ENCODE measurements at places on chromosomes 4 and X.

GRCh38 chr4:26217961-26218676 lies 102.7 kb upstream of the RBPJ start:
- no peak for DNase-seq

- DNase-seq: no peak
Measured at GRCh38 chrX:129641469-129641868, 13.3 kb downstream of the APLN start.

DNA sequence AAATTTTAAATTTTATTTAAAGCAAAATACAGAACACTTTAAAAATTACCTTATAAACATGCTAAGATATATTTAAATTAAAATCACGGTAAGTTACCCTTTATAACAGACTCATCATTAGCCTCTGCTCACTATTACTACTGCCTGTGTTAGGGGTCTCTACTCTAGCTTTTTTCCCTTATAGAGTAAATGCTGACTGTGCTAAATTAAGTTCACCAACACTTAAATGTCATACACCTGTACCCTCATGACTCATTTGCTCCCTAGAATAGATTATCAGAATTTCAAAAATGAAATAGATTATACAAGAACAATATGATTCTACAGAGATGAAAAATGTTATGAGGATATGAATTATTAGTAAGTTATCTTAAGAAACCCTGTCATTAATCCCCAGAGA lies 131.1 kb upstream of the INPP4B start:
- DNase-seq: no peak

DNA sequence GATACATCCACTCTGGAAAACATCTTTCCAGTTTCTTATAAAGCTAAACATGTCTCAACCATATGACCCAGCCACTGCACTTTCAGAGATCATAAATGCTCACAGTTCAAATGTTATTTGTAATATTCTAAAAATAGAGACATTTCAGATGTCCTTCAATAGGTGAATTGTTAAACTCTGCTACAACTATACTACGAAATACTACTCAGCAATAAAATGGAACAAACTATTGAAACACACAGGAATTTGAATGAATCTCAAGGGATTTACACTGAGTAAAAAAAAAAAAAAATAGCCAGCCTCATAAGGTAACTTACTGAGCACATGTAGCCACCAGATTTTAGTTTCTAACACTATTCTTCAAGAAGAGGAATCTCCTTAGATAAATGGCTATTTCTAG lies 253.9 kb downstream of the PCDH18 start:
- no peak for DNase-seq

- DNase-seq: no peak
Measured at GRCh38 chrX:140141444-140142029, 176.2 kb upstream of the CXorf66 start.

DNA sequence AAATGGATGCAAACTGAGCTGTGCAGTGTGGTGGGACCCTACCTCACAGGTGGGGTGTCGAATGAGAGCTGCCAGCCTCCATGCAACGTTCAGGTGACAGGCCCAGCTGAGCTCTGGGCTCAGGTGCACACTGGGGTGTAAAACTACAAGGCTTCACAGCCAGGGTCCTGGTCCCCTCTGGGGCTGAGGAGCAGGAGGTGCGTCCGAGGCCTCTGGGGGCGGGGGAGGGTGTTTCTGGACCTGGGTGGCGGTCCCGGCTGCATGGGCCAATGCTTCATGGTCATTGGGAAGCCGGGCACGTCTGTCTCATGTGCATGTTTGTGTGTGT lies 26.5 kb upstream of the SORCS2 start:
- DNase-seq: no peak

DNA sequence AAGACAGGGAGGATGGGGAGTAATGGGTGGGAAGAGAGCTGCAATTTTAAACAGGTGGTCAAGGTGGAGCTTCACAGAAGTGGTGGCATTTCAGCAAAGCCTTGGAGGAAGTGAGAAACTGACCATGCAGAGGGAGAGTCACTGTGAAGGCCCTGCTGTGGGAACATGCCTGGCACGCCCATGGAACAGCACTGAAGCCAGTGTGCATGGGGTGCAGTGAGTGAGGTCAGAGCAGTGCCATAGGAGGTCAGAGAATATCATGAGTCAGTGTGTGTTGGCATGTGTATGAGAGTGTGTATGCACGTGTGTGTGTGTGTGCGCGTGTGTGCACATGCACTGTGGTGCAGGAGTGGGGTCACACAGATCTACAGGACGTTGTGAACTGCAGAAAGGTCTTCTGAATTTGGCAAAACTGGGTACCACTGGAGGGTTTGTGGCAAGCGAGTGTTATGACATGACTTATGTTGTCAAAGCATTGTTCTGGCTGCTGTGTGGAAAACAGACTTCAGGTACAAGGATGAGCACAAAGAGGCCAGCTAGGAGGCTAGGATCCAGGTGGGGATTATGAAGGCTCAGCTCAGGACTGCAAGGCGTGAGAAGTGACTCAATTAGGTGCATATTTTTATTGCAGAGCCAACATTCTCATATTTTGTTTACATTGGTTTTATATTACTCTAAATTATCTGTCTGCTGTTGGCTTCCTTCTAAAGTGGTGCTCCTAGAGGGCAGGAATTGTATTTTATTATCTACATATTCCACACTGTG lies 34.0 kb downstream of the ZNF827 start:
- no peak for DNase-seq

GRCh38 chr4:184156163-184156920 lies 61.3 kb downstream of the ENPP6 start:
- no peak for DNase-seq

DNA sequence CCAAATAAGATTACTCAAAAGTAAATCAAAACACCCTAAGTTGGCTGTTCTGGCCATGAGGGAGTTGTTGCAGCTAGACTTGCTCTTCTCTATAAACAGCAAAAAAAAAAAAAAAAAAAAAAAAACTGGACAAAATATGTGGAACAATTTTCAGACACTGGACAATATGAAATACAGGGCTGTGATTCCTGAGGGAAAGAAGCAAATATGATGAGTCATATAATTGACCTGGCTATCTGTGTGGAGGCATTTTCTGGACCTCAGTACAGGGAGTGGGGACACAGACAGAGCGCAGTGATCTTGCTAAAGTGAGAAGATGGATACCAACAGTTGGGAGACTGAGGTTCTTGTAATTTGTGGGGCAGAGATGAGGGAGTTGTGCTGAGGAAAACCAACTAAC lies 192.0 kb upstream of the HAND2 start:
- DNase-seq: no peak

DNA sequence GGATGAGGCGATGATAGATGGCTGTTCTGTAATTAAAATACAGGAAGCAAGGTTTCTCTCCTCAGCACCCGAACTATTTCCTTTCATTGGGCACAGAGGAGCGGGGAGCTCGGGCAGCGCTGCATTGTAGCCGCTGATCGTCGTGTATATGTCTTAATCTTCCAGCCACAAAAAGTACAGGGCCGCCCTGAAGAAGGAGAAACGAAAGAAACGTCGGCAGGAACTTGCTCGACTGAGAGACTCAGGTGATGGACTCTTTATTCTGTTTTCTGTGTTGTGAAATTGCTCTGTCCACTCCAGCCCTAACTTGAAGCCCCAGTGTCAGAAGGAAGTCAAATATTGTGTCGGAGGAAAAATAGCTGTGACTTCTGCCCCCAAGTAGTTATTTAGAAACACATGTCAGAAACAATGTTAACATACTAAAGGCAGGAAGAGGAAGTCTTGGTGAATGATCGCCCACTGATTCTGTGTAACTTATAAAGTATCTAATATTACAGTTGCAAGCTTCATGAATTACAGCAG lies 546 bp downstream of the ZRSR2 start:
- no peak for DNase-seq

- no peak for DNase-seq
Measured at GRCh38 chr4:98444371-98444770, 183.2 kb downstream of the RAP1GDS1 start.

DNA sequence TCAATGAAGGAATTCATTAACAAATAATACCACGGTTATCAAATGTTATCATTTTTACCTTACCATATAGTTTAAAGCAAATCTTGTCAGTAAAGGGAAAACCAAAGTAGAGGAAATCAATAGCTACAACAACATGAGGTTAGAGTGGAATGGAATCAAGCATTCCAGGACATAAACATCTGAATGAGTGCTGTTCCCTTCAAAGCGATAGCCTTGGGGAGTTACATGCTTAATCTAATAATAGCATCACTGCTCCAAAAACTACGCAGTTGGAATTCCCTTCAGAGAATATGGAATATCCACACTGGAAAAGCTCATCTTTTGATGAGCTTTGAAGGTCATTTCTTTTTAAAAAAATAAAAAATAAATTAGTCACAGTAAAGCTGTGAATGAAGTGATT lies 31.2 kb downstream of the PDE5A start:
- no peak for DNase-seq

- DNase-seq: peak; percentile 9
Measured at GRCh38 chr4:76447393-76447851, 12.4 kb downstream of the SHROOM3 start.

DNA sequence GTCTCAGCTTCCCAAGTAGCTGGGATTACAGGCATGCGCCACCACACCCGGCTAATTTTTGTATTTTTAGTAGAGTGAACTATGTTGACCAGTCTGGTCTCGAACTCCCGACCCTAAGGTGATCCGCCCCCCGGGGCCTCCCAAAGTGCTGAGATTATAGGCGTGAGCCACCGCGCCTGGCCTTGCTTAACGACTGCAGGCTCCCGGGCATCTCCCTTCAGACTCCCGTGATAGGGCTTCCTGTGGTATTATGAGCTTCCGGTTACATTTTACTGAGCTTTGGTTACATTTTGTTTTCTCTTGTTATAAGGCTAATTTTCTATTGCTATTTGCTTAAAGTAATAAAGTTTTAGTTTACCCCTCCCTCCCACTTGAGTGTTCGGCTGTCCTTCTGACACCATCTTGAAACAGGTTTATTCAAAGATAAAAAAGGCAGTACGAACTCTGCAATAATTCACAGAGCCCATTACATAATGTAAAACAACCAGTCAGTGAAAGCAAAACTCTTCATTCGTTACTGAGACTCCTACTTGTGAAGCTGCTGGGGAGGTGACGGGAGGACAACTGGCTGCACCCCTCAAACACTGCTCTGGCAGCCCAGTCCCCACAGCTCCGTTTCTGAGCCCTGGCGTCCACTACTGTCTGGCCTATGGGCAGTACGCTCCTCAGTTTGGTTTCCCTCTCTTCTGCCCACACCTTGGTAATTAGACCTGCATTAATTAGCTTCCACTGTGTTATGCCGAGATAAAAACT lies 795.7 kb upstream of the SLIT2 start:
- DNase-seq: no peak

GRCh38 chr4:1047106-1047975 lies 35.9 kb downstream of the FGFRL1 start:
- DNase-seq: no peak

Data from NCI-H226 (cell line).